ENCODE measurements at places on chromosomes 1 and 21.
A peak's percentile ranks its signal among the peaks of the same experiment; 100 is the strongest.

DNA sequence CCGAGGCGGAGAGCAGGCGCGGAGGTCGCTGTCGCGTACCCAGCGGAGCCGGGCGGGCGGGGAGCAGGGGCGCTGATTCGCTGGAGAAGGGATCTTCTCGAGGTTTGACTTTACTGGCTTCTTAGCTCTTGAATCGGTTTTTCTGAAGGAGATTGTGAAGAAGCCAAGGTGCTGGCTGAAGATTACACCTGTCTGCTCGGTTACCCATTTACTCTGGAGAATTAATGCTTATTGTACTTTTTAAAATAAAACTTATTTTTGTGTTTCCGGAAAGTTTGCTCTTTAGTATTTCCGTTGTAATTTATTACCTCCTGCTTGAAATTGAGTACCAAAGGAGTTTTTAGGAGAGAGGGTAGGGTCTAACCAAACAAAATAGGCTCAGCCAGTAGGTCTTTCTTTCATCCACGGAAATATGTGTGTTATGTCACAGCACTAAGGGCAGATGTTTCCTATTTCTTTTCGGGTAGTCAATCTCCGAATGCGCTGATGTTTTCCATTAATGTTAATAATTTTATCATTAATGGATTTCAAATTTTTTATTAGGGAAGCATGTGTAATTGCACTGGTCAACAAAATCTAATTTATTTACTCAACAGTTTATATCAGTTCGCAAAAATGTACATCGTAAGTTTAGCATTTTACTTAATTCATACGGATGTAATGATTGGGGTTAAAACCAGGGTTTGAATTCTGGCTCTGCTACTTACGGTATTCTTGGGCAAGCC lies 510 bp upstream of the GNG5 start:
- DNase-seq, result no peak

DNA sequence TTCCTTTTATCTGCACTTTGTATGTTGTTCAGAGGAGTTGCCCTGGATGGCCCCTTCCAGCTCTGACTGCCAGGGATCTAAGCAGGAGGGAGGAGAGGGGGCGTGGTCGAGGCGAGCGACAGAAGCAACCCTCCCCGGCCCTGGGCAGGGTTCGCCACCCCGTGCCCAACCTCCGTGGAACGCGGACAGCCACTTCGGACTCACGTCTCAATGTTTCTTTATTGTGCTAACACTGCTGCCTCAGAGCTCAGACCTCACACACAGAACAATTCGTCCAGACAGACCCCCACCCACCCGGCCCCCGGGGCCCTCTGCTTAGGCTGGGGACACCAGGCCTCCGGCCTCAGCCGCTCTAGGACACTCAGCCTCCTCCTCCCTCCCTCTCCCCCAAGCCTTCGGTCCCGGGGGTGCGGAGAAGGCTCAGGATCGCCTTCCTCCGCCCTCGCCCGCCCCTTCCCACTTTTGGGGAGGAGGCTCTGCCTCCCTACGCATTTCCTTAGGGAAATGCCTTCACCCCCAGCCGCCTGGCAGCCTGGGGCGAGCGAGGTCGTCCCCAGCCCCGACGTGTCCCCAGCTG lies 8.3 kb downstream of the VSIG8 start:
- DNase-seq, result peak; percentile 86

DNA sequence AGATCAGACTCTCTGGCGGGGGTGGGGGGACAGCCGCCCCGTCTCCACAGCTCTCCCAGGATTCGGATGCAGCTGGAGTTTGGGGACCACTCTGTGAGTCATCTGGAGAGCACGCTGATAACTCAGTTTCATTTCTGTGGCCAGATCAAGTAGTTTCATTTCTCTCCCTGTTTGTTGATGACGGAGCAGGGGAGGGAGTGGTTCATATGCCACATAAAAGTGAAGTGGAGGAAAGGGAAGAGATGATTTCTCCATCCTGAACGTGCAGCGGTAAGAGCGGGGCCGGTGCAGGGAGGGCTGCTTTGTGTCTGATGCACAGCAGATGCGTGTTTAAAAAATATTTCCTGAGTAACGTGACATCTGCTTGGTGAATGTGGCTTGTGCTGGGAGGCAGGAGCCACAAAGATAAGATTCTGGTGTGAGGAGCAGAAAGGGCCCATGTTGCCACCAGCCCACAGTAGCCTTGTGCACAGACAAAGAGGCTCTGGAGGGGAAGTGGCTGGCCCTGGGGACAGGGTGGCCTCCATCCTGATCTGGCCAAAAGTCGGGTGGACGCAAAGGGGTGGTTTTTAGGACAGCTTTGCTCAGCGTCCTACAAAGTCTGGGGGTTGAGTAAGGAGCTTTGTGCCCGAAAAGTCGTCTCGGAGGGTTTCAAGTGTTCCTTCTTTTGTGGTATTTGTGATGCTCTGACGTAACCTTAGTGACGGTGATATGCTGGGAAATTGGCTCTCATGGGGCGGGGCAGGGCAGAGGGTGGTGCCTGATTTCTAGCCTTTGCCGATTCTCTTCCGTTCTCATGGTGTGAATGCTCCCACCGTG lies at the start of gene MX2:
Gene MX2, plus strand, starts transcription at position 242 of the 819 bp plus-strand sequence. CDS start 14,880 bp downstream, outside the sequence.
- DNase-seq, result peak; percentile 78

DNA sequence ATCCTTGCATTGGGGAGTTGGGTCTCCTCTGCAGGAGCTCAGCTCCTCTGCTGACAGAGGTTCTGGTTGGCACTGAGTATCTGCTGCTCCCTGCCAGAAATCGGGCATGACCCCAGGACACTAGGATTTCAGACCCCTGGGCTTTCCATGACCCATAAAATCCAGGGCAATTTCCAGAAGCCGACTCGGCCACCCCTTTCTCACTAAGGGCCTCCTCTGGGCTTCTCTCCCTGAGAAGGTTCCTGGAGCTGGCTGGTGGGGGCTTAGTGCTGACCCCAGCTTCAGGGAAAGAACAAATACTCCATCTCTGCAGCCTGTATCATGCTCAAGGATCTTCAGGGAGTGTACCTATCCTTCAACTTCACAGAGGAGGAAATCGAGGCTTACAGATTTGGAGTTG lies 603.4 kb downstream of the PTPRU start:
- DNase-seq, result peak; percentile 35

GRCh38 chr21:35601211-35601610 lies 459.1 kb downstream of the SETD4 start:
- DNase-seq, result no peak

- no peak for DNase-seq
These were observed 816 bp downstream of the E2F2 start for GRCh38 chr1:23530087-23530746.

DNA sequence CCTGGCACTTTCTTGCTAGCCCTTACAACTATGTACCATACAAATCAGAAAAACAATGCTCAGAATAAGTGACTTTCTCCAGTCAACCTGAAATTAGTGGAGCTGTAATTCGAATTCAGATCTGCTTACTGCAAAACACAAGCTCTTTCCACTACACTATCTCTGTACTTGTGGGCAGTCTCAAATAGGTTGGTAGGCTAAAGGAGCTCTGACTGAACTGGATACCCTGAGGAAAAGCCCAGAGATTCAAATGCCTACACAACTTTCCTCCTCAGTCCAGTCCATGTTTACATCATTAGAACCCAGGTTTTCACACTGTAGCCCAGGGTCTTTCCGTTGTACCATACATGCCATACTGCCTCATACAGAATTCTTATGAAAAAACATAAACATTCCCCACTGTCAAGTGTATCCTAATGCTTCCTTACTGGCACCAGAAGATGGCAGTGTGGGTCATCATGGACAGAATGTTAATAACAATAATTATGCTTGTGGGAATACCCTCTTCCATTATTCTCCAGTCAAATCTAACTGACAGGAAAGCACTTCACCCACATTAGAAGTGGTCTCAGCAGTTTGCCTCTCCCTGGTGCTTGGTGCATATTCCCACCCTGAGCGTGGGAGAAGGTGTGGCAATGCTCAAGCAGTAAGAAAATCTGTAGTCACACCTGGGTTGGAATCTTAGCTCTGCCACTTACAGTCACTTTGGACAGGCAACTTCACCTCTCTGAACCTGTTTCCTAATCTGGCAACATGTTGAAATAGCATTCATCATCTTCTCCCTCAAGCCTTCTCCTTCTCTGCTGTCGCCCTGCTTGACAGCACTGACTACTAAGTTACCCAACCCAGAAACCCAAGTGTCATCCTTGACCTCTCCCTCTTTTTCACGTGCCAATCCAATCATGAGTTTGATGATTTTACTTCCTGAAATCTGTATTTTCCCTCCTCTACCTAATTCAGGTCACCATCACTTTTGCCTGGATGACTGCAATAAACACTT lies 14.4 kb upstream of the ZFYVE9 start:
- no peak for DNase-seq

GRCh38 chr1:224632921-224633321 lies 16.8 kb downstream of the CNIH3 start:
- no peak for DNase-seq

GRCh38 chr1:52268372-52268771 lies 97.6 kb downstream of the CC2D1B start:
- no peak for DNase-seq

GRCh38 chr1:168824418-168825065 lies 95.5 kb upstream of the DPT start:
- no peak for DNase-seq

DNA sequence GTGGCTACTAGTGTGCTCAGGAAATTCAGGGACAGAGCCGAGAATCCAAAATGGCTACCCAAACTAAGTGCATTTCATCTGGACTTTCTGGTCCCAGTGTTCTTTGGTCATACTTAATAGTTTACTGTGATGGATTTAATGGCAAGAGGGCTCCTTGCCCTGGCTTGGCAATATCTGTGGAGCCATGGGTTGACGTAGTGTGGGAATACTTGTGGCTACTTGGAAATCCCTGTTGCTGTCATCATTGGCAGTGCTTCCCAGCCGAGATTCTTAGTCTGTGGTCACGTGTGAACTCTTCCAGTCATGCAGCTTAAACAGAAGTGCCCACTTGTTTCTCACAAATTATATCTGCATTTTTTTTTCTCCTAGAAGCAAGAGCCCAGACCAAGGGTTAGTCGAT lies 198.9 kb downstream of the HS2ST1 start:
- no peak for DNase-seq

- DNase-seq, result no peak
These were observed 24.6 kb upstream of the COL9A2 start for GRCh38 chr1:40341491-40342380.

- DNase-seq, result peak; percentile 31
These were observed 137.3 kb downstream of the ZSCAN20 start for GRCh38 chr1:33609739-33610138.

GRCh38 chr1:183303901-183304300 lies 114.3 kb downstream of the NMNAT2 start:
- no peak for DNase-seq

GRCh38 chr1:215188302-215188950 lies 105.9 kb downstream of the KCNK2 start:
- DNase-seq, result no peak

- no peak for DNase-seq
These were observed 89.2 kb downstream of the ADSS2 start for GRCh38 chr1:244362476-244362875.

DNA sequence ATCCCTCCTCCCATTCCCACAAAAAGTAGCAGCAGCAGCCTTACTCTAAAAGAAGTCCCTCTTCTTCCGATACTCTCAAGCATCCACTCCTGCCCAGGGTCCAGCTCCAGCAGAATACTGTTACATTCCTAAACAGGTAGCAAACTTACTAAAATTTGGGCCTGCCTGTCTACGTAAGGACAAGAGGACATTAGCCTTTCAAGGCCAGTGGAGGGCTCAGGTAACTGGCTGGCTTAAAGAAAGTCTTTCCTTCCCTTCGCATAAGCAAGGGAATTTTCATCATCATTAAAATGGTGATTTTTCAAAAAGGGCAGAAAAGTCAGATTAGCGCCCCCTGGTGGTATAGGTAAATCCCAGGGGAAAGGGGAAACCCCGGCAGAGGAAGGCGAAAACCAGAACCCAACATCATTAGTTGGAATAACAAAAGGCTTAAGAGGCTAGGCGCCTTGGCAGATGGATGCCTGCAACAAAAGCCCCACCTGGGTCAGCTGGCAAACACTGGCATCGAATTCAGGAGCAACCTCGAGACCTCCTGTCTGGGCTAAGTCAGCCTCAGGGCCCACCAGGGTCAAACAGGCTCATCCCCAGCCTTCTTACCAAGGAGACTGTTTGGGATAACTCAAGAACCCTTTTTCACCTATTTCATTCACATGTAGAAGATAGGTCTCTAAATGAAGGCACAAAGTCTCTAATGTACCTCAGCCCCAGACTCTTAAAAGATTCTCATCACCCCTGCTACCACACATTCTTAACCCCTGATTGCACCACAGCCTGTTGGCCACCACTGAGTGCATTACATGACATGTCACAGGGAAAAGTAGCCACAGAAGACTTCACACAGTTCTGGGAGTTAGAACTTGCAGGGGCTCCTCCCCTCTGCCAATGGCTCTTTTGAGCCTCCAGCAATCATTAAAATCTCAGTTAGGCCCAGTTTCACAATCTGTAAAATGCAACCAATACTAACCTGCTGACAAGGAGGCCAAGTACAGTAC lies 36.7 kb downstream of the ERI3 start:
- no peak for DNase-seq

DNA sequence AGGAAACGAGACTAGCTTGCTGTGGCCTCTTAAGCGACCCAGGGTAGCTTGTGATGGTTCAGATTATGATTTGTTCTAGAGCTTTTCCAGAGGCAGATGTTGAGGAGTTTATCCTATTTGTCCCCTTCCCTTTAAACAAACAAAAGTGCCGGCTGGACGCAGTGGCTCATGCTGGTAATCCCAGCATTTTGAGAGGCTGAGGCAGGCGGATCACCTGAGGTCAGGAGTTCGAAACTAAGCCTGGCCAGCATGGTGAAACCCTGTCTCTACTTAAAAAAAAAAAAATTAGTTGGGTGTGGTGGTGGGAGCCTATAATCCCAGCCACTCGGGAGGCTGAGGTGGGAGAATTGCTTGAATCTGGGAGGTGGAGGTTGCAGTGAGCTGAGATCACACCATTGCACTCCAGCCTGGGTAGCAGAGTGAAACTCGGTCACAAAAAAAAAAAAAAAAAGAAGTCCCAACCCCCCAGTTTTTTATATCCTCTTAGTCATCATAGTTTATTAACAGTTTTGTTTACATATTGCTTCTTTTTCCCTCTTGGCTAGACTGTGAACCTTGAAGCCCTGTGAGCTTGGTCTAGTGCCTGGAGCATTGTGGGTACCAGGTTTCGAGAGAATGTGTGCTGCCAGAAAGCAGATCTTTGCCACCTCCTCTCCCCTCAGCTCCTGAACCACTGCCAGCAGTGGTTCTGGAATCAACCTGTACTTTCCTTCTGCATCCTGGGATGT lies 29.8 kb downstream of the MAPKAPK2 start:
- DNase-seq, result no peak

GRCh38 chr1:31812158-31812829 lies 3.5 kb downstream of the SPOCD1 start:
- DNase-seq, result no peak

DNA sequence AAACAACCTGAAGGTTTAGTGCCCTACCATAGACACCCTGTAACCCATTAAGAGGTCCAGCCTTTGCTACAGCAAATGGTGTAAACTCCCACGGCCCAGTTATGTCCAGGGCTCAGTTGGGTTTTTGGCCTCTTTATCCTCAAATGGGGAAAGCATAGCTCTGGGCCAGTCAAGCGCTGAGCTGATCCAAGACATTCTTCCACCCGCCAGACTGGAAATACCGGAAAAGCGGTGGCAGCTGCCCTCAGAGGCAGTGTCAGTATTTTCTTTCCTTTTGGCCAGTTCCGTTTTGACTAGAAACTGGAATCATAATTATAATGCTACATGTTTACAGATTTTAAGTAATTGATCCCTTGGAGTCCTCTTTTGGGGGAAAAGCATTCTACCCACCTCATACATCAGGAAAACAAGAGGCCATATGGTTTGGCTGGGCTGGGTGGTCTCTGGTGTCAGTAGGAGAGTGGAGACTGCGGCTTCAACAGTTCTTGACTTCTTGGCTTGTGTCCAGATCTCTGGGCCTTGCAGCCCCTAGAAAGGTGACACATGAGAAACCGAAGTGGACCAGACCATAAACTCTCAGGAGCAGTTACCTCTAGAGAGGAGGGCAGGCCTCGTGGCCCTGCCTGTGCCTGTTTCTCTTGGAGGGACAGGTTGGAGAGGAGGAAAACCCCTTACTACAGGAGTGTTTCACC lies 30.2 kb upstream of the CLDN14 start:
- DNase-seq, result no peak
